Hematopoietic multipotent progenitor cell (in vitro differentiated cells): ENCODE measurements at places on chromosomes 5 and 9. TPM values are rescaled to one million over a fixed set of nuclear protein-coding genes. Genes with fewer than 3 reads are reported as not detected.

DNA sequence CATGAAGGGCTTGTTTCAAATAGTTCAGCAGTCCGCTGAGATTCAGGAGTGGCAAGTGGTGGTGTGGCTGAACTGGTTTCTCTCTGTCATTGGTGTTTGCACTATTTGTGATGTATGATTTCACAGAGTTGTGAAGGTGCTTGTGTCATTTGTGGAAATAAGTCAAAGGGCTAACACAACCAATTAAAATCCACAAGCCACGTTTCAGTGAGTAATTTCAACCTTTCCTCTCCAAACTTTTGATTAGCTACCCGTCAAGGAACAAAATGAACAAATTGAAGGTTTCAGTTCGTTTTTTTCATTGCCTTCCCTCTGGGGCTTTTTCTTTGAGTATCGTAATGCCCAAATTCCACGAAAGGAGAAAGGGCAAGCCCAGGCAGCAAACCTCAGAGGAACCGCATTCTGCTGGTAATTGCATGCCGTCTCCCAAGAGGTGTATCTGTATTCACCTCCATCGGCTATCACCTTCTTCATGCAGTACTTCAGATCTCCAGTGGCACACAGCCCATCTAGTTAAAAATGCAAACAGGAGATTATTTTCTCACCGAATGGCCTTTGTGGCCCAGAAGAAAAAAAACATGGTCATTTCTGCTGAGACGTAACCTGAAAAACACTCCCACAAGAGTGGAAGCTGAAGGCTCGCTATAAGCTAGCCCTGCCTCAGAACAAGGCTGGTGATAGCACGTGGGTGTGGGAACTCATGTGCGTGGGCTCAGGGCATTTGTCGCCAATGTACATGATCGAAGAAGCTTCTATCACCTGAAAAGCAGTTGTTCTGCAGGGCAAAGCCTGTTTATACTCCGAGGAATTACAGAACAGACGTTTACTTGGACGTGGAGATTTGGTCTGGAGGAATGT lies 197.1 kb downstream of the NR3C1 start:
- no peak for DNase-seq

ZDHHC12 gene
- 73.0 TPM for total RNA-seq

- DNase-seq = peak; percentile 21
Observed at GRCh38 chr9:91734371-91734981, 215.6 kb downstream of the ROR2 start.

DNA sequence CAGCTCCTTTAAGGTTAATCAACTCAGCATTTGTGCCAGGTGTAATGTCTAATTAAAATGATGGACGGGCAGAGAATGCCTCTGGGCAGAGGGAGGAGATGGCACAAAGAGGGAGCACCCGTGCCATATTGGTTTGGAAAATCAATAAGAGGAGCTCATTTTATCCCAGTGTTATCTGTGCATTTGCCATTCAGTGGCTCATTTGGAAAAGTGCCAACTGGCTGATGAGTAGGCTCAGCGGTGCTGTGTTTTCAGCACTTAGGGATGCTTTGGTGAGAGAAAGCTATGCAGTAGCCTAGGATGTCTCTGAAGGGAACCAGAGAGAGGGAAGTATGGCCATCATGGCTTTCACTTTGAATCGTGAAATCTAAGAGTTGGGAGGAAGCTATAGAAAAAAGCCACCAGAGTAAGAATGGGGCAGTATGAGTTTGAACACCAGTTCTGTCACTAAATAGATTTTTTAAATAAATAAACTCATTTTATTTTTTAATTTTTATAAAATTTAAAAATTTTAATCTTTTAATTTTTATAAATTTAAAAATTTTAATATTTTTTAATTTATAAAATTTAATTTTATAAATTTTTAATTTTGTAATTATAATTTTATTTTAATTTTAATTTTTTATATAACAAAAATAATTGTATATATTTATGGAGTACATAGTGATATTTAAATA lies 472.8 kb downstream of the BRINP1 start:
- DNase-seq = no peak

RNF224 gene
- total RNA-seq = not detected

DNA sequence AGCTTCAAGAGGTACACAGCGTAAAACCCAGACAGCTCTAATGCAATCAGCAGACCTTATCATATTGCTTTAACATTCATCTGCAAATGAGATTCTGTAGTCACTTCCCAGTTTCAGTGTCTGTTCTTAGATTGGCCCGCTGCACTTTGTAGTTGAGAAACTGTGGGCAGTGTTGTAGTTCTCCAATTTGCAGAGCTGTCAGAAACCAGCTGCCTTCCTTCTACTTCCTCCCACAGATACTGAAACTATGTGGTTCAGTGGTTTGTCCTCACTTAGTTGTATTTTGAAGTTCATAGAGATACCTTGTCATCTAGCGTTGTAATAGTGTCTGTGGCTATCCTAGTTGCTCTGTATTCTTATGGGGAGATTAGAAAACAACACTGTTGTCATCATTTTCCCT lies 39.6 kb upstream of the TRIM36 start:
- DNase-seq = peak; percentile 89

- peak; percentile 83 for DNase-seq
Observed at GRCh38 chr5:169980418-169981053, at the start of gene INSYN2B. INSYN2B (minus strand) TSS chr5:169980495; CDS start chr5:169883898, 96,597 bp downstream.

DPH7 gene
- 25.0 TPM for total RNA-seq

PHF2 gene
- 12.9 TPM for total RNA-seq
